NCI-H1092 treated with DMSO at 0.1 percent for 48 hours (cell line): ENCODE measurements at places on chromosomes 11 and 22.

GRCh38 chr11:88295028-88295427, 42.5 kb downstream of the CTSC start:
- no peak for DNase-seq

GRCh38 chr11:15494740-15495139, 380.0 kb downstream of the INSC start:
- no peak for DNase-seq

- peak; percentile 11 for DNase-seq
Measured at GRCh38 chr11:2975594-2975993, 16.5 kb downstream of the NAP1L4 start.

DNA sequence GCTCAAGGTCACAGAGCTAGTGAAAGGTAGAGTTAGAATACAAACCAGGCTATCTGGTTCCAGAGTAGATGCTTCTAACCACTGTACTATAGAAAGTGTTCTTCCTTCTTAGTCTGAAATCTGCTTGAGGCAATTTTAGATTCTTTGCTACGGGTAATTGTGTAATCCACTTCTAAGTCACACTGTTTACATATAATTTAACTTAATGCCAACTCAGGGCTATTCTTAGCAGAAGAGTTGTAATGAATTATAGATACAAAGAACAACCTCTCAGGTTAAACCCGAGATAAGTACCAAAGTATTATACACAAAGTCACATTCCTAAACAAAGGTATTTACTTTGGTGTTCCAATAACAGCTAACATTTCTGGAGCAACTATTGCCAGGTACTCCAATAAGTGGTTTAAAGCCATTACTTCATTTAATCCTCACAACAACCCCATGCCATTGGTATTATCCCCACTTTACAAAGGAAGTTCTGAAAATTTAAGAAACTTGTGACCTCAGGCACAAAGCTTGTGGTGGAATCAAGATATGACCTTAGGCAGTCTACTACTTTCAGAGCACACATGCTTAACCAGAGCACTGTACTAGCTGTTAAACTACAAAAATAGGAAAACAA, 31.1 kb upstream of the DDI1 start:
- DNase-seq = no peak

DNA sequence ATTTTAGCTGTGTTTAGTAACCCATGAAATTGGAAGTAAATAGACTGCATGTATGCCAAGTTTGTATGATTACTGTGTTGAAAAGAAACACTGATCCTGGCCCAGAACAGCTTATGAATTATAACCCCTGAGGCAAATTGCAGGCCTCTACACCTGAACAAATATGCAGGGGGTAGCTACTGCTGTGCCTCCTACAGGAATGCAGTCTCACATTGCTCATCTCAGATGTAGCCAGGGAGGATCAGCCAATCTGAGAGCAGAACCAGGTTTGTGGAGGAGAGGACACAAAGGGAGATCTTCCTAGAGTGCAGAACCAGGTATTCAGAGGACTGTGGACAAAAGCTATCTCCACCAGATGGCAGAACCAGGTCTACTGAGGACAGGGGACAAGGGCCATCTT, 442.2 kb upstream of the DDI1 start:
- DNase-seq = no peak

DNA sequence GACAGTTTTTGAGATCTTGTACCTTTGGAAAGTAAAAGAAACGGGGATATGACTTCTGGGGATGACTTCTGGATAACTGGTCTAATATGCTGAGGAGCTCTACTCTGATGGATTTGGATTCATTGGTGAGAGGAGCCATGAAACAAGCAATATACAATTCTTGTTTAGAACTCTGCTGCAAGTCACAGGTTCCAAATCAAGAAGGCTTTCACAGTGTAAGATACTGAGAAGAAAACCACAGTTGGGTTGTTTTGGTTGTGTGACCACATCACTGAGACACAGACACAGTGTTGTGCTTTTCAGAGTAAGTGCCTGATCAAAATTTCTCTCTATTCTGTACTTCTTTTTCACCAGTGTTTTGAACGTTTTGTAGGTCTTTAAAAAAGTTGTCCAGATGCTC, 13.1 kb upstream of the UCP2 start:
- no peak for DNase-seq

DNA sequence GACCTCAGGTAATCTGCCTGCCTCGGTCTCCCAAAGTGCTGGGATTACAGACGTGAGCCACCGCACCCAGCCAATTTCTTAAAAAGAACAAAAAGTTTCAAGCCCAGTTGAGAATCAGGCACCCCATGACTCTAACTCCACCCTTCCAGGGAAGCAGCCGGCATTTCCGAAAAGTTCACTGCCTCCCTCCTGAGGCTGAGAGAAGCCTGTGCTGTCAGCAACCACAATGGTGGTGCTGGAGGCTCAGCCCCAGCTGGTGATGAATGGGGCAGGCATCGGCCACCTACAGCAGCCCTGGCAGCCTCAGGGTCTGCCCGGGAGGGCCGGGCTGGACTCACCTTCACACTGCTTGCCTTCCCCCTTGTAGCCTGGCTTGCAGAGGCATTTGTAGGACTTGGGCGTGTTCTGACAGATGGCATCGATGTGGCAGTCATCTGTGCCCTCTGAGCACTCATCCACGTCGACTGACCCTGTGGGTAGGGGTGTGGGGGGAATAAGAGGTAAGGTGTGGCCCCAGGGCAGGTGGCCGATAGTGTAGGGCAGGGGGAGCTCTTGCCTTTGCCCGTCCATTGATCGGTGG, 4.3 kb downstream of the SCUBE1 start:
- no peak for DNase-seq

DNA sequence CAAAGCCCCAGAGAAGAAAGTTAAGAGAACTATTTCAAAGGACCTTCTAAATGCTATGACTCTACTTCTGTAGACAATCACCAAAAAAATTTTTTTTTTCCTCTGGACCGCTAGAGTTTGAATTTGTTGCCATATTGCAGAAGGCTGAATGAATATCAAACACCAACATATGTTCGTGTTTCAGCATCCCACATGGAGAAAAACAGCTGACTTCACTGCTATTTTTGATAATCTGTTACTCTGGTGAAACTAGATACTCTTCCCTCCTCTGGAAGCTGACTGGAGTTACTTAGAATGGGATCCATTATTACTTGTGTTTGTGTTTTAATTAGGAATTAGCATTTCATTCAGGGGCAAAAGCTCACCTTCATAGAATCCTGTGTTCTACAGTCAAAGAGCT, 447.0 kb downstream of the AASDHPPT start:
- DNase-seq = no peak

- no peak for DNase-seq
Measured at GRCh38 chr11:35387111-35387982, 32.0 kb downstream of the SLC1A2 start.

DNA sequence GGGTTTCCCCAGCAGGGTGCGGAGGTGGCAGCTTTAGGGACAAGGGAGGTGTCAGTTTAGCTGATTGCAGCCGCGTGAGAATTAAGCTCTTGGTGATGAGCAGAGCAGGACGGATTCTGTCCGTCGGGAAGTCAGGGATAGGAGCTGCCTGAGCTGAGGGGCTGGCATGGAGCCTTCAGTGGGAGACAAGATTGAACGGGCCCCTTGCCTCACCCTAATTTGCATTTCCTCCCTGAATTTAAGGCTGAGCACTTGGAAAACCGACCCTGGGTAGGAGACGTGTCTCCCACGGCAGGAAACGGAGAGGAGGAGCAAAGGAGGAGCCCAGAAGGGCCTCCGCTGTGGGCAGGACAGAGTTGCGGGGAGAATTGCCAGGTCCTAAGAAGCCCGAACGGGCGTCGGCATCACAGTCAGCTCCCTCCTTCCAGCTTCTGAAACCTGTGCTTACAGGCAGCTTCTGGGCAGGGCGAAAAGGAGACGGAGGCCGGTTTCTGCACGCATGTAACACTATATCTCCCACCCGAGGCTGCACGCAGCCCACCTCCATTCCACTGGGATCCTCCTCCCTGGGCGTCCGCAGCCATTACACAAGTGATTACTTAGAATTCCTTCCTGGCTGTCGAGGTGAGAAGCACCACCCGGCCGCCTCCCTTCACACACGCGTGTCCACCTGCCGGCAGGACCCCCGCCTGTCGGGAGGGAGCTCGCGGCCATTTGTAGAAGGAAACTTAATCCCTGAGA, 345.8 kb downstream of the BRD1 start:
- DNase-seq = no peak

DNA sequence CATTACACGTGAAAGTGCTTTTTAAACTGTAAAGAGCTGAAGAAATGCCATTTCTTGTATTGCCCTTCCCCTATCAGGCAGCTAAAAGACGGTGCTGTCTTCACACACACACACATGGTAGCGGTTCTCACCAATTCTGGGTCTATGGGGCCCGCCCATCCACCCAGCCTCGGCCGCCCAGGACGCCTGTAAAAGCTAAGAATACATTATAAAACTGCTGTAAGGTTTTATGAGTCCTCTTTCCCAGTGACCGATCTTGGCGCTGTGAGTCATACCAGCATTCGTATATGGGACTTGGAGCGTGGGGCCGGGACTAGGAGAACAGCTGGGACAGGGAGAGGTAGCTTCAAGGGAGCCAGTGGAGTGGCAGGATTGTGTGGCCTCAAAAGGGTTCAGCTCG, 149.7 kb upstream of the CADM1 start:
- no peak for DNase-seq

GRCh38 chr11:21069909-21070308, 400.5 kb downstream of the NELL1 start:
- no peak for DNase-seq

- DNase-seq = no peak
Measured at GRCh38 chr11:79173615-79174014, 267.2 kb downstream of the TENM4 start.
